ENCODE measurements at places on chromosomes 11 and 22. TPM values are rescaled to one million over a fixed set of nuclear protein-coding genes. Genes with fewer than 3 reads are reported as not detected.

OR8D1 gene
- not detected for polyA plus RNA-seq

PANX3 gene
- polyA plus RNA-seq = not detected

DNA sequence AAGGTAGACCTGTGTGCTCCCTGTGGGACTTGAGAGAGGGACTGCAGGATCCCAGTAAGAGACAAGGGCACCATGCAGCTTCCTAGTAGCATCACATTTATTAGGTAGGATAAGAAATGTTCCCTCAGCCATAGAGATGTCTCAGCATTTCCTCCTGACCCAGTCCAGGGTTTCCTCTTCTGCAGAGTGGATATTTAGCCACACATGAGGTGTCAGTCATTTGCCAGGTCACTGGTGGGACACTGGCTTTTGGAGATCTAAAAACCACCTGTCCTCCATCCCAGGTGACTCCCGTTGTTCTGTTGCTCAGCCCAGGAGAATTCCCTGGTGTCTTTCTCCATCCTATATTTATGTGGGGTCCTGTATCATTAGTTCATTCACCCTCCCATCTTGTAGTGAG is 117.5 kb upstream of the NNMT start:
- H3K36me3 ChIP-seq = no peaks in the 10 kb centered on the region
- DNase-seq = no peak
- no peaks in the 10 kb centered on the region for H3K27me3 ChIP-seq
- H3K27ac ChIP-seq = peak overlapping the region; percentile 96
- H3K4me3 ChIP-seq = no peak overlapping the region
- peaks cover 96% of the 10 kb centered on the region for H3K4me1 ChIP-seq

DNA sequence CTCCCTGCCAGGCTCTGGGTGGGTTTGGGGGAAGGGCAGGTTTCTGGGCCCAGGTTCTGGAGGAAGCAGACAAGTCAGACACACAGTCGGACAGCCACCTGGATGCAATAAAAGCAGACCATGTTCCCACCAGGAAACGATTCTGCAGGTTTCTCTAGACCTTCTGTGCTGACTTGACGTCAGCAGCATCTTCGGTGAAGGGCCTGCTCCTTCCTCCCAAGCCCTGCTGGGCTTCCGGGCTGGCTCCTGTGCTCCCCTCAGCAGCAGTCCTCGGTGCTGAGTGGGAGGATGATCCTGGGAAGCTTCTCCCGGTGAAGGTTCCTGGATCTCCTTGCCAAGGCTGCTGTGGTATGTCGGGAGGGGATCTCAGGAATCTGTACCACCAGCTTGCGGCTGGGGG is 240.0 kb downstream of the GRIK4 start:
- H3K4me1 ChIP-seq = no peaks in the 10 kb centered on the region
- no peak overlapping the region for H3K27ac ChIP-seq
- no peaks in the 10 kb centered on the region for H3K36me3 ChIP-seq
- no peak for DNase-seq
- no peaks in the 10 kb centered on the region for H3K27me3 ChIP-seq
- H3K4me3 ChIP-seq = no peak overlapping the region

PPP1R14B gene
- 159 TPM for polyA plus RNA-seq

- H3K36me3 ChIP-seq = no peaks in the 10 kb centered on the region
- peak overlapping the region; percentile 77 for H3K4me3 ChIP-seq
- DNase-seq = peak; percentile 81
- no peaks in the 10 kb centered on the region for H3K27me3 ChIP-seq
Measured at GRCh38 chr11:77065878-77066228, 918 bp upstream of the CAPN5 start.

ALDH3B2 gene
- polyA plus RNA-seq = not detected

GRCh38 chr22:20224256-20224626 is 43.9 kb downstream of the RTN4R start:
- H3K4me1 ChIP-seq = peaks cover 3% of the 10 kb centered on the region
- H3K27me3 ChIP-seq = no peaks in the 10 kb centered on the region
- H3K4me3 ChIP-seq = no peak overlapping the region
- DNase-seq = no peak
- no peaks in the 10 kb centered on the region for H3K36me3 ChIP-seq

NUDT22 gene
- polyA plus RNA-seq = 91.3 TPM

UPB1 gene
- polyA plus RNA-seq = not detected

HTR3A gene
- polyA plus RNA-seq = not detected

FREY1 gene
- polyA plus RNA-seq = not detected

KLHL35 gene
- not detected for polyA plus RNA-seq

MS4A6A gene
- 80.0 TPM for polyA plus RNA-seq

GRCh38 chr22:32331918-32332725 is 25.5 kb upstream of the RFPL3 start:
- no peaks in the 10 kb centered on the region for H3K36me3 ChIP-seq
- DNase-seq = no peak
- peaks cover 7% of the 10 kb centered on the region for H3K27me3 ChIP-seq
- H3K4me1 ChIP-seq = no peaks in the 10 kb centered on the region
- H3K27ac ChIP-seq = no peak overlapping the region
- H3K4me3 ChIP-seq = no peak overlapping the region

- no peaks in the 10 kb centered on the region for H3K27me3 ChIP-seq
- no peaks in the 10 kb centered on the region for H3K36me3 ChIP-seq
- H3K4me3 ChIP-seq = no peak overlapping the region
- DNase-seq = no peak
- no peak overlapping the region for H3K27ac ChIP-seq
Measured at GRCh38 chr22:45587638-45588505, 83.8 kb upstream of the ATXN10 start.

DNA sequence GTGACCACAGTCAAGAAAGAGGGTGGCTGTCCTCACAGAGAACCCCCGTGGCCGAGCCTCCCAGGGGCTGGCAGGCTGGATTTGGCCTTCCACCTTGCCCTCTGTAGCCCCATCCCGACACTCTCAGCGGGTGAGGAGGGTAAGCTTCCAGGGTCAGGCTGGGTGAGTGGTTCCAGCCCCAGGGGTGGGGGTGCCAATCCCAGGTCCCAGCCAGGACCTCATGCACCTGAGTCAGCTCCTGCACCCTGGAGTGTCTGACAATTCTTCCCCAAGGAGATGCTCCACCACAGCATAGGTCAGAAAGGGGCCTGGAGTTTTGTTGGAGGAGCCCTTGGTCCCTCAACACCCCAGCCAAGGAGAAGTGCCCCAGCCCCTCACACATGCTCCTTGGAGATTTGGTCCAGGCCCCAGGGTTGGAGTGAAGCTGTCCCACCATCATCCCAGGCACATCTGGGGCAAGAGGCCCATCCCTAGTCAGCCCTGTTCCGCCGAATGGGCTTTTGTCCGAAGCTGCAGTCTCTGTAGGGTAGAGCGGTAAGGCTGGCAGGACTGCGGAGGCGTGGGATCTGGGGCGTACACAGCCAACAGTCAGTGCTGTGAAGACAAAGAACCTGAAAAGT is 8.4 kb downstream of the LINC01488 start:
- H3K27ac ChIP-seq = no peak overlapping the region
- no peak for DNase-seq
- H3K27me3 ChIP-seq = no peaks in the 10 kb centered on the region
- H3K4me3 ChIP-seq = no peak overlapping the region
- H3K4me1 ChIP-seq = peaks cover 15% of the 10 kb centered on the region

- H3K27me3 ChIP-seq = no peaks in the 10 kb centered on the region
- peak; percentile 48 for DNase-seq
- H3K36me3 ChIP-seq = no peaks in the 10 kb centered on the region
- H3K4me1 ChIP-seq = no peaks in the 10 kb centered on the region
- H3K4me3 ChIP-seq = no peak overlapping the region
Measured at GRCh38 chr11:16781936-16782919, 43.8 kb downstream of the C11orf58 start.

Data from sigmoid colon (tissue), 7 donors.